ENCODE measurements at places on chromosomes 3 and 15.
A peak's percentile ranks its signal among the peaks of the same experiment; 100 is the strongest.

GRCh38 chr3:193732391-193732790 lies 139.4 kb downstream of the OPA1 start:
- DNase-seq = peak; percentile 25

GRCh38 chr15:91947683-91948608 lies 94.4 kb downstream of the SLCO3A1 start:
- no peak for DNase-seq

GRCh38 chr3:16113704-16114103 lies 60.8 kb upstream of the GALNT15 start:
- DNase-seq = peak; percentile 66

DNA sequence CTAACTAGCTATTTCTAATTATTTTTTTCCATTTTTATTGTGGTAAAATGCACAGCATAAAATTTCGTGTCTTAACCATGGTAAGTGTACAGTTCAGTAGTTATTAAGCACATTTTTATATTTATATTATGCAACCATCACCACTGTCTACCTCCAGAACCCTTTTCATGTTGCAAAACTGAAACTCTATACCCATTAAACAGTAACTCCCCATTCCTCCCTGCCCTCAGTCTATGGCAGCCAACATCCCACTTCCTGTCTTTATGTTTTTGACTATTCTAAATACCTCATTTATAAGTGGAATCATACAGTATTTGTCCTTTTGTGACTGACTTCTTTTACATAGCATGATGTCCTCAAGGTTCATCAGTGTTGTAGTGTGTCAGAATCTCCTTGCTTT lies 25.5 kb downstream of the SLC35A5 start:
- no peak for DNase-seq

GRCh38 chr3:25585361-25586166 lies 79.1 kb downstream of the TOP2B start:
- no peak for DNase-seq

DNA sequence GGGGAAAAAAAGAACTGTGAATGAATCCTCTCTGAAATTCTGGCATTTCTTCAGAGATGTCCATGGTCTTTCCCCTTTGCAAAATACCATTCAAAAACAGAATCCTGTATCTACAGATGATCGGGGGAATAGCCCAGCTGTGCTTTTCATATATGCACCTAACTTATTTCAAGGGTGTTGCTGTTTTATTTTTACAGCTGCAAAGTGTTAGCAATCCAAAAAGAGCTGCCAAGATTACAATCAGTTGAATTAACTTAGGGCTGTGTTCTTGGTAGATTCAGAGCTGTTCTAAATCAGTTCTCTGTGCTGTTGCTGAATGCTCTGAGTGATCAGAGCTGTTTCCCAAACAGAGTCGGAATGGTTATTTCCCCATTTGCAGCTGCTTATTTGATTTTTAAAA lies 175.7 kb upstream of the SEMA6D start:
- DNase-seq = no peak

DNA sequence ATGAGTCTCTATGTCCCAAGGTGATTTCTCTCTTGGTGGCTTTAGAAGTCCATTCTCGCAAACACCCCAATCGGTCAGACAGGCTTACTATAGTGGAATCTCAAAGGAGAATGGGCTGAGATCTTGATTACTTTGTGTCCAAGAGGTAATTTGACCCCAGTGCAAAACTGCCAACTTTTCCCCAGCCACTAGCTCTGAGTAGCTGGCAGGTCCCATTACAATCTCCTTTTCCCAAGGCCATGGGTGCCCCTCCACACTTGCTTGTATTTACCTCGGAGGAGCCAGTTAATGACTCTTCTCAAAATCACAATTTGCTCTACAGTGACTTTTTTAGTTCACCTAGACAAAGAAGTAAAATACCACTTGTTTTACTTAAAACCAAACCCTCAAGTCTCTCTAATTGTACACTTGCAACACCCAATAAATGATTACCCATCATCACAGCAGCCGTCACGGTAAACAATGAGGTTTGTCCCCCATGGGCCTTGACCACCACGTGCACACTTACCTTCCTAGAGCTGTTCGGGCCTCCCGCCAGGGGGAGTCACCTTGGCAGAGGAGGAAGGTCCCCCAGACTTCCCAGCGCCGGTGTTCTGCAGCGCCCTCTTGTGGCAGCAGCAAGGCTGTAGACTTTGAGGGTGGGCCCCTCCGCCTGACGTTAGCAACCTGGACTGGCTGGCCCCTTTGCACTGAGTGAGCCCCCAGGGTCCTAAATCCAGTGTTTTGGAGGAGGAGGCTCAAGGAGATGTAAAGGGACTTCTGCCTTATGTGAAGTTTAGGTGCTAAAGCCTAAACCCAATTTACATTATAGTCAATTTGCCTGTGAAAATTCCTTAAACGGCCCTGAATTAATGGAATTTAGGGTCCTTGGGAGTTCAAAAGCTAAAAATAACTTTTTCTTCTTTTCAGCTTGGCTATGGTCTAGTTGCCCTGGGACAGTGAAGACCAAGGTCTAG lies 18.7 kb upstream of the HDAC11 start:
- DNase-seq = no peak

DNA sequence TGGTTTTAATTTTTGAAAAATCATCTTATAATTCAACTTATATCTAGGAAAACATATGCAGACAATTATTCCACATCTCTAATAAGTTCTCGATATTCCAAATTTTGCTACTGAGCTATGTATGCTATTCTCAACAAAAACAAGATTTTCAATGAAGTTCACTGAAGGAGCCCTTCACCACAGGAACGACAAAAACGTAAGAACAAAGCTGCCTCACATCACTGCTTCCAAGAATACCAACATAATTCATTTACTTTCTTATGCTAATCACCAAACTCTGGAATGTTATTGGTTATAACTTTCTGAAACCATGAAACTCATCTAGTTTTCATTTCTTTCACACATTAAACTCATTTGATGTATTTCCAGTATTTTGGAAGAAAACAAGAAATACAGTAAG lies 49.7 kb downstream of the GNB4 start:
- no peak for DNase-seq

DNA sequence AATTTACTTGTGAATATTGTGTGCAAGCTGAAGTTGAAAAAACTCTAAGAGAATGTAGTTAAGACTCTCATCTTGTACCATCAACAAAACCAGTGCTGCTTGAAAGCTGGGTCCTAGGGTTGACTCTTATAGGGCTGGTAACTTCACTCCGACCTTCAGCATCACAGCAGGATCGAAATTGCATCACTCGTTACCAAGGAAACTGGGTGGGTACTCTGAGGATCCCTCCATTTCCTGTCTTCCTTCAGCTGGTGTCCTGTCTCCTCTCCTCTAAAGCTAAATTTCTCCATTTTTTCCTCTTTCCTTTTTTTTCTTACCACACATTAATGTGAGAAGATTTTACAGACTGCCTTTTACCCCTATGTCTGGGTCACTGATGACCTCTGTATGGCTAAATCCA lies 3.0 kb upstream of the APH1B start:
- DNase-seq = no peak

GRCh38 chr3:100032243-100032642 lies 82.1 kb downstream of the FILIP1L start:
- DNase-seq = no peak

DNA sequence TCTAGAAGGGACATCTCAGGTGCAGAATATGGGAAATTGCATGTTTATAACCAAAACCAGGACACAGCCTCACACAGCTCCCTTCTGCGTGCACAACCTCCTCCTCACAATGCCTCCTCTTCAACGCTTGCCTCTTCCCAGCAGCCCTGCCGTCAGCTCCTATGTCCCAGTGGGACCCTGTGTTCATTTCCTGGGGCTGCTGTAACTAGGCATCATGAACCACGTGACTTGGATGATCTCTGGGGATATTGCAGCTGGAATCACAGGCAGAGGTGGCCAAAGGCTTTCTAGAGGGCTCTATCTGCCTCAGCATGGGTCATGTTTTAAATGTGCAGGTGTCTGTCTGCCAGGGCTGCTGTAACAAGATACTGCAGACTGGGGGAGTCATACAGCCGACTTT lies 375.3 kb downstream of the OCA2 start:
- no peak for DNase-seq

DNA sequence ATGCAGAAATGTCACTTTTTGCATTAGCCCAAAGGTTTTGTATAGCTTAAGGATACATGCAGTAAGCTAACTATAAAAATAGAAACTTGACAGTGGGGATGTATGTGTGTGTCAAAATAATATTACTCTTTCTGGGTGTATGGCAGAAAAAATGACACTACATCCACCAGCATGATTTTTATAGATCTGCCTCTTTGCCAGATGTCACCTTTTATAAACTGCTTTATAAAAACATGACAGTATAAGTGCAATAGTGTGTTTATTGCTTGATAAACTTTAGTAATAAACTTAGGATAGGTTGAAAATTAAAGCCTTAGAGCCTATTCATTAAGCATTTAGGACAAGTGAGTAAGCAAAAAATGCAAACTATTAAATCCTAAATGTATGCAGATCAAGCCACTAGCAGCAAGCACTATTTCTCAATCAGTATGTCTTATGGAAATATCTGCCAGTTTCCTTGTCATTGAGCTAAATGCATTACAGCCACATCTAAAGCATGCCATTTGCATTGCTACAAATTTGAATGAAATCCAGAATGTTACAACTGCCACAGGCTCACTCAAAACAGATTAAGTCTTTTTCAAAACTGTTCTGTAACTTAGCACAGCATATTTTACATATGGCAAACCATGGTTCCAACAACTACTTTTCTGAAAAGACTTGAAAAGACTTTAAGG lies 935.0 kb downstream of the FHIT start:
- DNase-seq = peak; percentile 93

DNA sequence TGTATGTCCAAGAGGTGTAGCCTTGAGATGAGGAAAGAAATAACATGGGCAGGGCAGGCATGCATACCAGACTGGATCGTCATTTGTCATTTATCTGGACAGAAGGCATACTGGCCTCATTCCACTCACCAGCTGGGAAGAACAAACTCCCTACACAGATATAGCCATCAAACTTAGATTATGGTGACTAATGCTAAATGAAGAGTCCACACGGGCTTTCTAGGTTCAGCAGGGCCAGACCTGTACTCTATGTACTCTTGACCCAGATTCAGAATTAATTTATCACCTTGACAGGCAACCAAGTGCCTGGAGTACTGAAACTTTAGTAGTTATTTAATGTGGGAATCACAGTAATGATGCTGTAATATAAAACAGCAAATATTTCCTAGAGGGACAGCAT lies 164.3 kb upstream of the IL12A start:
- DNase-seq = no peak

GRCh38 chr3:191783024-191783423 lies 322.1 kb downstream of the PYDC2 start:
- no peak for DNase-seq

DNA sequence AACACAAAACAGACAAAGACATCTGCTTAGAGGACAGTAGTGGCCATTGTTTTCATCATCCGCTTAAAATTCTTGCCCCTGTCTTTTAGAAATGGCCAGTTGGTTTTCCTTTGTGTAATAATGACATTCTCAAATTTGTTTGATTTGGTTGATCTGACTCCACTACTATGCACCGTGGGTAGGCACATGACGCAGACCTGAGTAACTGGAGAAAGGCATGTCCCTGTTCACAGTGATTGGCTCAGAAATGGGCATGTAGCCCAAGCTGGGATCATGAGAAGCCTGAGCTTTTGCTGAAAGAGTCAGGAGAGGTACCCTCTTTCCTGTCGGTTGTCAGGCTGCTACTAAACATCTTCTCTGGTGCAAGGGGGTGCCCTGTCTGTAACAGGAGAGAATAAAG lies 36.6 kb upstream of the MAGI1 start:
- DNase-seq = no peak

GRCh38 chr3:147356145-147356908 lies 50.0 kb downstream of the ZIC4 start:
- no peak for DNase-seq

GRCh38 chr3:150170852-150171520 lies 200.3 kb upstream of the PFN2 start:
- DNase-seq = no peak

DNA sequence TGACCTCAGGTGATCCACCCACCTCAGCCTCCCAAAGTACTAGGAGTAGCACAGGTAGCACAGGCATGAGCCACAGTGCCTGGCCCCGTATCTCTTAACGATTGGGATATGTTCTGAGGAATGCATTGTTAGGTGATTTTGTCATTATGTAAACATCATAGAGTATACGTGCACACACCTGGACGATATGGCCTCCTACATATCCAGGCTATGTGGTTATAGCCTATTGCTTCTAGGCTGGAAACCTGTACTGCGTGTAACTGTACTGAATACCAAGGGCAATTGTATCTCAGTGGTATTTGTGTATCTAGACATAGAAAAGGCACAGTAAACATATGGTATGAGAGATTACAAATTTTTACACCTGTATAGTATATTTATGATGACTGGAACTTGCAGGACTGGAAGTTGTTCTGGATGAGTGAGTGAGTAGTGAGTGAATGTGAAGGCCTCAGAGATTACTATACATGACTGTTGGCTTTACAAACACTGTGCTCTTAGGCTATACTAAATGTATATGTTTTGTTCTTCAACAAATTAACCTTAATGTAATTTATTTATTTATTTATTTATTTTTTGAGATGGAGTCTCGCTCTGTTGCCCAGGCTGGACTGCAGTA lies 120.7 kb downstream of the MBNL1 start:
- DNase-seq = no peak

DNA sequence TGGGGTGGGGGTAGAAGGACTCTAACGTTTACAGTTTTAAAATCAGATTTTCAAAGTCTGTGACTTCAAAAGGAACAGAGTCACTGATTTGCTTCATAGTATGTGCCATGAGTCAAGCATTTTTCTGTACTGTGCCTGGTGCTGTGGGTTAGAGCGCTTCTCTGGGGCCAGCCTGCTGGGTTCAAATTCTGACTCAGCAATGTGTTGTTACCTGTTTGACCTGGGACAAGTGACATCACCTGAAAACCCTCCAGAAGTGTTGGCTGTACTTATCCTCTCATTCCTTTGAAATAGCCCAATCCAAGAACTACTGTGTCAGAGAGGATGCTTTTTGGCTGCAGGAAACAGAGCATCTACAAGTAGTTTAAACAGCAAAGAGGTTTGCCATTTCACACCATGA lies 101.7 kb downstream of the LSM3 start:
- no peak for DNase-seq

- no peak for DNase-seq
These were observed 90.9 kb downstream of the RAP2B start for GRCh38 chr3:153252963-153253362.

DNA sequence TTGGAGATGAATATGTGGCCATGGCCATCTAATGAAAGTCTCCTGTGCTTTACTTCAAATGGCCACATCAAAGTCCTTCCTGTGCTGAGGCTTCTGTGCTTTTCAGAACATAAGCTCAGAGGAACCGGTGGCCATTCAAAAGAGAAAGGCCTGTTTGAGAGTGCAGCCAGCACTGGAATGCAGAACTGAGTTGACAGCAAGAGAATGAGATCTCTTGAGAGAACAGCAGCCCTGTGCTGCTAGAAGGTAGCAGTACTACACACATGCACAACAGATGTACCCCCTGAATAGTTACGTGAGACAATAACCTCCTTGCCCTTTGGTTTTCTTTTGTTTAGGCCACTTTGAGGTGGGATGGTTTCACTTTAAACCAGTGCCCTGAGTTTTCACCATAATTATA lies 292.5 kb downstream of the PTPRG start:
- DNase-seq = no peak

- DNase-seq = no peak
These were observed 289.5 kb upstream of the RGMA start for GRCh38 chr15:93378558-93378957.

All from fibroblast of skin of left quadriceps (primary cell).